ENCODE measurements at places on chromosomes 11 and 22.

DNA sequence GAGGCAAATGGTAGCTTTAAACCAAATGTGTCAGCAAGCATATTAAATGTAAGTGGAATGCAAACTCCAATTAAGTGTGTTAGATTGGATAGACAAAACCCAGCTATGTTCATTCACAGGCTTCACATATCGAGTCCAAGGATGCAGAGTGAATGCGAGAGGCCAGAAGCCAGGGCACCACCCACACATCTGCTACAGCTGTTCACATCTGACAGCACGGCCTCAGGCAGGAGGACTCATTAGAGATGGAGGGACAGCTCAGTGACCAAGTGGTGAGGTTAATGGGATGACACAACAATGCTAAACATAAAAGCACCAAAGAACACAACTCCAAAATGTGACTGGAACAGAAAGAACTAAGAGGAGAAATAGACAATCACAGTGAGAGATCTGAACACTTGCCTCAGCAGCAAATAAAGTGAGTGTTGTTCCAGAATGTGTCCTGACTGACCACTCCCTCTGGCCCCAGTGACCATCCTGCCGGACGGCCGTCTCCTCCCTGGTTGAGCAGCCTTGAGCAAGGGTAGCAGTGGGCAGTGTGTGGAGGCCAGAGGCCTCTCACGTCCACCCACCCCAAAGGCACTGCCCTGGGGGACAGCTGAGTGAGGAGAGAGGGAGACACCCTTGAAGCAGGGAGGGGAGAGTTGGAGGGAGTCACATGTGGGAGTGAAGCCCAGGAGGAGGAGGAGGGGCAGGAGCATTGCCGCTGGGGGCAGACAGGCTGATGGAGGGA, 23.8 kb downstream of the ALG12 start:
- no peak for DNase-seq

GRCh38 chr11:128424851-128425285, 162.5 kb downstream of the ETS1 start:
- no peak for DNase-seq

DNA sequence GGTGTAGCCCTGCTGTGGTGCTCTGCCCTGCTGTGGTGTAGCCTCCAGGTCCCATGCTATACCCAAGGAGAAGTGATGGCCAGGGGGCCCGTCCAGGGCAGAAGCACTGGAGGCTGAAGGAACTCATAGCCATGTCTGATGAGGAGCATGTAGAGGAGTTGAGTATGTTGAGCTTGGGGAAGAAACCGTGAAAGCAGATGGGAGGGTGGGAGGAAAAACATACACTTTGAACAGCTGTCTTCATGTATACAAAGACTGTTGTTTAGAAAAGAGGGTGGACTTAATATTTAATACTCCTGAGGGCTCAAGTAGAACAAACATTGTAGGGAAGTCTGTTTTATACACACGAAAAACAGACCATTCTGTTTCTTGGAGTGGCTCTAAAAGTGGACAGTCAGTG, 26.6 kb upstream of the TTC12 start:
- no peak for DNase-seq

- no peak for DNase-seq
Measured at GRCh38 chr11:64226507-64227051, 505 bp downstream of the NUDT22 start.

- no peak for DNase-seq
Measured at GRCh38 chr11:95566211-95566610, 223.4 kb downstream of the FAM76B start.

DNA sequence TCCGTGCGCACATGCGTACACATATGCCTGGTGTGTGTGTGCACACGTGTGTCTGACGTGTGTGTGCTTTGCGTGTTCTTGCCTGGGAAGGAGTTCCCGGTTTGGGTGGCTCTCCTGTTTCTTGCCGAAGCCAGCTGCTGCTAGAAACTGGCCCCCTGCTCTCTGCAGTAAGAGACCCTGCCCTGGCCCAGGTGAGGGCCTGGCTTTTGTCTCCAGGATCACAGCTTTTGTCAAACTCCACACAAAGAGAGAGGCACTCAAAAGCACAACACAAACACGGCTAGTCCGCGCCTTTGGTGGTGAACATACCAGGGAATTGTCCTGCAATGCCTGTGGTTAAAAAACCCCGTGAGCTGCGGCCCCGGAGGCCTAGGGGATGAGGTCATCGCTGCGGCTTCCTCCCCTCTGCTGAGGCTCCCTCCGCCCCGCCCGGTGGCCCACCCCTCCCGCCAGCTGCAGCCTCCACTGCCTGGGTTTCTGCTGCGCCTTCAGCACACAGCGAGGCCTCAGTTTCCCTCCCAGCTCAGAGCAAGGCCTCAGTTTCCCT, 88.9 kb downstream of the KCNQ1 start:
- DNase-seq, result peak; percentile 65

GRCh38 chr11:132186699-132187098, 816.3 kb downstream of the NTM start:
- DNase-seq, result no peak

DNA sequence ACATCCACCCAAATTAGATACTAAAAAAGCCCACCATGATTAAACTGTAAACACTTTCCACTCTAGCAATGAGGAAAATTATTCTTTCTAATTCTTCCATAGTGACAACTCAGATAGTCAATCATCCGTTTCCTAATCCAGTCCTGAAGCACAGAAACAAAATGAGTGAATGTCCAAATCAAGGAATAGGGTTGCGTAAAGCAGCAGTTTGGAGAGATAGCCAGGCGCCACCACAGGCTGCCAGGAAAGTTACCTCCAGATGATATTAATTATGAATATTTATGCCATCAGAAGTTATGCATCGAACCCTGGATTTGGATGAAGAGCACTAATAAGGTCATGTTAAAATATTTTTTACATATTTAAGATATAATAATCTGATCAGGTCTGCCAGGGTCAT, 63.2 kb downstream of the ETS1 start:
- DNase-seq, result no peak

All from GDM1 (cell line).